ENCODE measurements at places on chromosomes 11 and 22.

DNA sequence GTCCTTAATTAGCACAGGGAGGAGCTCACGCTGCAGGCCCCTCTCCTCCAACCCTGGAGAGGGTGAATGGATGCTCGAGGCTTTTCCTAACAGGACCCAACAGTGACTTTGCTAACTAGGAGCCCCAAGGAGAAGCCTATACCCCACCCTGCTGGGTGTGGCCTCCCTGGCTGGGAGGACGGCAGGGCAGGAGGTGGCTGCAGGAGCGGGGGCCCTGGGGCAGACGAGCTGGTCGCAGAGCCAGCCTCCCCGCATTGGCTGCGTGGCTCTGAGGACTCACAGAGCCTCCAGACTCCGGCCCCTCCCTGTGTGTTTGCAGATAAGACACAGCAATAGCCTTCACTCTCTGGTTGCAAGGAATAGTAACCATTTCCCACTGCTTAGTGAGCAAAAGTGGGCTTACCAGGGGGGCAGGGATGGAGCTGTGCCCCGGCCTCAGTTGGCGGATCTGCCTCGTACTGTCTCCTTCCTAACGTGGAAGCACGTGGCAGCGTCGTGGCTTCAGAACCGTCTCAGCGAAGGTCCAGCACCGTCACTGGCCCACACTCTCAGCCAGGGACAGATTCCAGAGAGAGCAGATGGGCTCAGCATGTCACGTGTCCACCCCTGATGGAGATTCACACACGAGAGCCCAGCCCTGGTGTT lies 1087.5 kb downstream of the BRD1 start:
- no peak for DNase-seq

DNA sequence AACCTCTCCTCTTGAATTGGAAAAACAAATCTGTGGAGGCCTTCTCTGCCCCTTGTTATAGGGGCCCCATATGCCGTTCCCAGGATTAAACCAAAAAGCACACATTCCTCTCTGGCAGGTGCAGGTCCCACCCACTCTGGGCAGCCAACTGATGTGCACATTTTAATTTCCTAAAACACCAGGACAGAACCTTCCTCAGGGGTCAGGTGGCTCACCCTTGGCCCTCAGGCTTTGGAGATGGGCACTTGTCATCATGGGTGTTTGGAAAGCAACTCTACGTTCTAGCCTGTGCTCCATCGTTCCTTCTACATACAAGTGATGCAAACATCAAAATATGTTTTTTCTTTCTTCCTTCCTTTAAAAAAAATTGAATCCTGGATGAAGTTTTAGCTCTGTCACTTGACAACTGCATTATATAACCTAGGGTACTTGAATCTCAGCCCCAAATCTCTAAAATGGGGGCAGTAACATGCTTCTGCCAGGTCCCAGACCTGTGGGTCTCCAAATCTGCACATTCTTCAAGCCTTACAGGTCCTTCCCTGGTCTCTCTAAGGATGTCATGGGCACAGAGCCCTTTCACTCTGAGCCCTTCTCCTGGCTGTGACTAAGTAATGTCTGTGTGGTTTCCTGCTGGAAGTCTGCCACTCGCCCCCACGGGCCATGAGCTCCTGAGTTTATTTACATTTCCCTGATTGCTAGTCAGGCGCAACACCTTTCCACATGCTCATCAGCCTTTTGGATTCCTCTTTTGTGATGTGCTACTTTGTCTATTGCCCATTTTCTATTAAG lies 43.8 kb downstream of the KCNQ1OT1 start:
- DNase-seq: no peak

- no peak for DNase-seq
Measured at GRCh38 chr11:12689029-12689755, 15.0 kb downstream of the TEAD1 start.

- DNase-seq: no peak
Measured at GRCh38 chr11:8719721-8720120, 37.1 kb downstream of the RPL27A start.

GRCh38 chr11:111514216-111515031 lies at the start of gene HOATZ:
Gene HOATZ (plus strand): TSS chr11:111514778. CDS start chr11:111514785, 7 bp downstream.
- no peak for DNase-seq

GRCh38 chr11:252666-253065 lies 15.9 kb downstream of the PSMD13 start:
- no peak for DNase-seq

DNA sequence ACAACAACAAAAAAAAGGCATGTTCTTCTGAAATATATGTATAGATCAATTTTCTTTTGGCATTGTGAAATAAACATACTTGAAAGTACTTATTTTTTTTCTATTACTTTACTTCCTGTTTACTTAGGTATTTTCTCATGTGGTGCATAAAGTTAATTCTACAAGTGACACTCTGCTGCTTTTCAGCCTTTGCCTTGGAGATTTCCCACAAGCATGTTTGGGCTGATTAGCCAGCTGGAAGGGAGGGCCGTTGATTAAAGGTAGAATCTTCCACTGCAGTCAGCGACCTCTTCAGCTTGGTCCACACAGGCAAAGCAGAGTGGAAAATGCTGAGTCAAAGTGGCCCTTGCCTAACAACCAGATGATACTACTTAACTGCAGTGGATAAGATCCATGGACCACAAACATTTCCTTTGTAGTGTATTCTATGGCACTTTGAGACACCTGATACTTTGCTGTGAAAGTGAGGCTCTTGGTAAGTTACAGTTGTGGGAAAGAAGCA lies 176.0 kb downstream of the ARHGAP42 start:
- DNase-seq: no peak

DNA sequence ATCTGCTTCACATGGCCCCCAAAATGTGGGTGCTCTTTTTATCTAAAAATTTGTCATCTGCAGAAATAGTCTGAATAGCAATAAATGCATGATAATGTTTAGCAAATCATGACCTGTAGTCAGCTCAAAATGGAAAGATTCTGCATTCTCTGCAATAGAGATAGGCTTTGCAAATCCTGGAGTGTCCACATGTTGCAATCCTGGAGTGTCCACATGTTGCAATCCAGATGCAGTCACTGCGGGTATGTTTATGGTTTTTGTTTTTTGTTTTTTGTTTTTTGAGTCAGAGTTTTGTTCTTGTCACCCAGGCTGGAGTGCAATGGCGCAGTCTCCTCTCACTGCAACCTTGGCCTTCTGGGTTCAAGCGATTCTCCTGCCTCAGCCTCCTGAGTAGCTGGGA lies 20.2 kb upstream of the LRRC32 start:
- DNase-seq: no peak

GRCh38 chr22:45866126-45866645 lies 110.8 kb downstream of the WNT7B start:
- DNase-seq: no peak

DNA sequence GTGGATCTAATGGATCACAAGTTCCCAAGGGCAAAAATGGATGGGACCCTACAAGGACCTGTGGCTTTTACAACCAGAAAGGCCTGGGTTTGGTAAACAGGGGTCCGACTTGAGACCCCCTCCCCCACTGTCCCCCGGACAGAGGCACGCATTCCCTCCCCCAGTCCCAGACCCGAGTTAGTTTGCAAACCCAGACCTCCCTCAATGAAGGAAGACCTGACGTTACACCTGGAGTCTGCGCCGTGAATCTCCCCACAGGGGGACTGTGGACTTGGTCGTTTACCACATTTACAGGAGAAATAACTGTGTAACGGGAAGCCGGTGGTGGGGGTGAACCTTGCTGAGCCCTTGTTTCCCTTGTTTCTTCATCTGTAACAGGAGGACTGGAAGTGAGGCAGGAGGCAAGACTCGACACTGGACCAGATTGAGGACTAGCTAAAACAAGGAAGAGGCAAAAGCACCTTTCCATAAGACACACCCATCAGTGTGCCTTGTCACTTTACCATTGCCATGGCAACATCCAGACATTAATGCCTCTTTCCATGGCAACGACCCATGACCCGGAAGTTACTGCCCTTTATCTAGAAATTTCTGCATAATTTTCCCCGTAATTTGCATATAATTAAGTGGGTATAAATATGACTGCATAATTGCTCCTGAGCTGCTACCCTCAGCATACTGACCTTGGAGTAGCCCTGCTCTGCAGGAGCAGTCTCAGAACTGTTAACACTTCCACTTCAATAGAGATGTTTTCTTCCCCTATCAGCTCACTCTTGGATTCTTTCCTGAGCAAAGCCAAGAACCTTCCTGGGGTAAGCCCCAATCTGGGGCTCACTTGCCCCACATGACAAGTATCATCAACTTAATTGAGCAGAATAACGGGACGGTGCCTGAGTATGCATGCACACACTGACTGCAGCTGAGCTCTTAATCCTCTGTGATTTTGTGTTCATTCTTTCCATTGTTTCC lies 25.4 kb downstream of the PDGFB start:
- DNase-seq: no peak

- DNase-seq: no peak
Measured at GRCh38 chr11:132472411-132473172, 1059.7 kb downstream of the OPCML start.

- no peak for DNase-seq
Measured at GRCh38 chr11:68936358-68936636, 32.6 kb downstream of the IGHMBP2 start.

DNA sequence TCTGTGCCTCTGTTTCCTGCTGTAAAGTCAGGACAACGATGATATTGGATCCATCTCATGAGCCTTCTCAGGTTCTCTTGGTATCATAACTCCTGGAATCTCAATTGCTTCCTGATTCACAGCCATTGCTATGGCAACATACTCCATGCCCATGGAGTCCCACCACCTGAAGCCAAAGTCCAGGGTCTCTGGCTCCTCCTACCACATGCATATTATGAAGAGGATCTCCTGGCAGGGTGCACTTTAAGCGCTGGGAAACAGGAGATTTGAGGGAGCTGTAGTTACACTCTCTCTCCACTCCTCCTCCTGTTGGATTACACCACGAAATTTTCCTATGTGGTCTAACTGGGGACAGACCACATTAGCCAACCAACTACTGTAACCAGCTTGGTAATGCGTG lies 130.9 kb upstream of the SEZ6L start:
- DNase-seq: no peak

DNA sequence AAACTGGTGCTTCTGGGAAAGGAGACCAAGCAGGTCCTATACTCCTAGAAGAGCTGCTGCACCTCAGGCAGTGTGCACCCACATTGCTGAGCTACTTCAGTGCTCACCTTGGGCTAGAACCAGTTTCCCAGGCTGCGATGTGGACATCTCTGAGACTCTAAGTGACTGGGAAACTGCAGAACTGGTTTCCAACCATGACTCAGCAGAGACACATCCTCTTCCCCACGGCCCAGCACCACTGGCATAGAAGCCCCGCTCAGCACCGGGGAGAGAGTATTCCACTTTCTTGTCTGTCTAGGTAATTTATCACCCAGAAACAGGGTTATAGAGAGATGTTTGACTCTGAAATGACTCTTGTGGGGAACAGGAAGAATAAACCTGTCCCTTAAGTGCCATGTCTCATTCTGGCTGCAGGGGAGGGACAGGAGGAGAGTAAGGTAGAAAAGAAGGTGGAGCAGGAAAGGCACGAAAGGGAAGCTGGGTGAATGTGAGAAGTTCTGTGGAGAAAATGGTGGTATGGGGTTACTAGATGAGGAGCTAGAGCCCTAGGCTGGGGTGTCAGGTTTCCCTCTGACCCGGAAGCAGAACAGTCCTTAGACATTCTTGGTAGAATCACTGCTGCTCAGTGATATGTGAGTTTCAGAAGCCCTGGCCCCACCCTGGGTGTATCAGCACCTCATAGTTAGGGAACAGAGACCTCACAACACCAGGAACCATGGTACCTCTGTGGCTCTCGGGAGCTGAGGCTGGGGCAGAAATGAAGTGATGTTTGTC lies 340.4 kb upstream of the NCAM1 start:
- DNase-seq: no peak

GRCh38 chr11:72764503-72764902 lies 12.3 kb upstream of the ARAP1 start:
- DNase-seq: no peak

DNA sequence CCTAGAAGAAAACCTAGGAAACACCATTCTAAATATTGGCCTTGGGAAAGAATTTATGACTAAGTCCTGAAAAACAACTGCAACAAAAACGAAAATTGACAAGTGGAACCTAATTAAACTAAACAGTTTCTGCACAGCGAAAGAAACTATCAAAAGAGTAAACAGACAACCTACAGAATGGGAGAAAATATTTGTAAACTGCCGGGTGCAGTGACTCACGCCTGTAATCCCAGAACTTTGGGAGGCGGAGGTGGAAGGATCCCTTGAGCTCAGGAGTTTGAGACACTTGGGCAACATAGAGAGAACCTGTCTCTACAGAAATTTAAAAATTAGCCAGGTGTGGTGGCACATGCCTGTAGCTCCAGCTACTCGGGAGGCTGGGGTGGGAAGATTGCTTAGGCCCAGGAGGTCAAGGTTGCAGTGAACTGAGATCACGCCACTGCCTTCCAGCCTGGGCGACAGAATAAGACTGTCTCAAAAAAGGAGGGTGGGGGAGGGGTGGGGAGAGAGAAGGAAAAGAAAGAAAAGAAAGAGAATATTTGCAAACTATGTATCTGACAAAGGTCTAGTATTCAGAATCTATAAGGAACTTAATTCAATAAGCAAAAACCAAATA lies 14.0 kb downstream of the OR2AT4 start:
- no peak for DNase-seq

DNA sequence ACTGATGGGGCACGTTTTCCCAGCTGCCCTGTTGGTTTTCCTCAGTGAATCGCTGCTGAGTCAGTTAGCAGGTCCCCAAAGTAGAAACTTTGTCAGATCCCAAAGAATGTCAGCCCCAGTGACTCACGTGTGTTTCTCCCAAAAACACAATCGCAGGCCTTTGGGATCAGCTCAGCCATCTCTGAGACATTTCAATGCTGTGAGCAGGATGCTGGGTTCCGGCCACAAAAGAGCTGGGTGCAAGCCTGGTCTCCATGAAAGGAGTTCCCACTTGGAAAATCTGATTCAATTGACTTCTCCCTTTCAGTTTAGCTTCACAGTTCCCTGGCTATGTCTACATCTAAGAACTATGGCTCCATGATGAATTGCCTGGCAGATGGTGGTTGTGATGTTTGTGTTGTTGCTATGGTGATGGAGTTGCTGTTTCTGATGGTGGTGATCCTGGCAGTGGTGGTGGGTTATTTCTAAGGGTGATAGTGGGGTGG lies 28.0 kb downstream of the MYEOV start:
- DNase-seq: no peak

DNA sequence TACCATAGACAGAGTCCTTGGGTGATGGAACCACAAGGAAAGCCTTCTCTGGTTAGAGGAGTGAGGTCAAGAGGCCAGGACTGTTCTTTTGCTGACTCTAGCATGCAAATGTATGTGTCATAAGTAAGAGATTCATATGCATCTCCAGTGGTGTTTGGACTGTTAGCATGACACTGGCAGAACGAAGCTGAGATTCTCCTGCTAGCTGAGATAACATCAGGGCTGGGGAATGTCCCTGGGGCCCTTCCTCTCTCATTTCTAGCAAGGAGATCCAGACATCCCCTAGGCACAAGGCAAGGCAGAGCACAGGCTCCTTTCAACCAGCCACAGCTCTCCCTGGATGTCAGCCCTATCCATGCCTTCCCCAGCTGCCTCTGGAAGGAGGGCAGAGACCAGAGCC lies 711.3 kb downstream of the OPCML start:
- DNase-seq: no peak

DNA sequence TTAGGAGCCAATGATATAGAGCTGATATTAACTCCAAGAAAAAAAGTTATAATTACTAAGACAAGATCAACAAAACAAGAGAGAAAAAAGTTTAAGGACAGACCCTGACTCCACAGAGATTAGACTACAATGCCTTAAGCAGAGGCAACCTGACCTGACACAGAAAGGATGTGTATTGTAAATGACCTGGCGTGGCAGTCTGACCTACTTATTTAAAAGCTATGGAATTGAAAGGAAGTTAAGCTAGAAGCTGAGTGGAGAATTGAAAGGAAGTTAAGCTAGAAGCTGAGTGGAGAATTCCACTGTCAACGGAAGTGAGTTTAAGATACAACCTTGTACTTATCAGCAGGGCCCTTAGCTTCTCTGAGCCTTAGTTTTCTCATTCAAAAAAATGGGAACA lies 885.4 kb downstream of the OPCML start:
- DNase-seq: no peak
